ENCODE measurements at places on chromosomes 6 and 20.

- DNase-seq, result no peak
Measured at GRCh38 chr20:45902199-45902701, 9.7 kb downstream of the PLTP start.

- no peak for DNase-seq
Measured at GRCh38 chr6:56102216-56102615, 145.2 kb downstream of the COL21A1 start.

DNA sequence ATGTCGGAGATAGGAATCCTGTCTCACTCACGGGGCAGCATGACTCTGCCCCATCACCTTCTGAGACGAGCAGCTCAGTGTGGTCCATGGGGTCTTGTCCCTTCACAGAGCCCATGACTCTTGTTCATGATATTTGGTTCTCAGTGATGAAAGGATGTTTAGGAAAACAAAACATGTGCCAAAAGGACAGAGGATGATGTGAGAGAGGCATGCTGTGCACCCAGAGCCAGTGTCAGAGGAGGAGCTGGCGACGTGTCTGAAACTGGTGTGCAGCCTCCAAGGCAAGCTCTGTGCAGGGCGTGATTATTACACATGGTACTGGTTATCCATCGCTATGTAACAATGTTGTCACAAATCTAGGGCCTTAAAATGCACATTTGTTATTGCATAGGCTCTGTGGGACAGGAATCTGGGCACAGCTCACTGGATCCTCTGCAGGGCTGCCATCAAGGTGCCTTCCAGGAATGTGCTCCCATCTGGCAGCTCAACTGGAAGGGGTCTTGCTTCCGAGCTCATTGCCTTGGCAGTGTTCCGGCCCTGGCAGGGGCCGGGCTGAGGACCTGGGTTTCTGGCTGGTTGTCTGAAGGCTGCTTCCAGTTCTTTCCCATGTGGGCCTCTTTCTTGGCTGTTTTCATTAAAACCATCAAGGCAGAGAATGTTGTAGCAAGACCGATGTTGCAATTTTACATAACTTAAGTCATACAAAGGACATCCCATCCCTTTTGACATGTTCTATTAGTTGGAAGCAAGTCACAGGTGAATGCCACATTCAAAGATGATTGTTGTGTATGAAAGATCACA, 175.4 kb downstream of the ERMARD start:
- DNase-seq, result no peak

- DNase-seq, result no peak
Measured at GRCh38 chr6:81002126-81002525, 750.4 kb downstream of the TENT5A start.

GRCh38 chr6:79048611-79049010, 29.4 kb downstream of the PHIP start:
- DNase-seq, result peak; percentile 27

DNA sequence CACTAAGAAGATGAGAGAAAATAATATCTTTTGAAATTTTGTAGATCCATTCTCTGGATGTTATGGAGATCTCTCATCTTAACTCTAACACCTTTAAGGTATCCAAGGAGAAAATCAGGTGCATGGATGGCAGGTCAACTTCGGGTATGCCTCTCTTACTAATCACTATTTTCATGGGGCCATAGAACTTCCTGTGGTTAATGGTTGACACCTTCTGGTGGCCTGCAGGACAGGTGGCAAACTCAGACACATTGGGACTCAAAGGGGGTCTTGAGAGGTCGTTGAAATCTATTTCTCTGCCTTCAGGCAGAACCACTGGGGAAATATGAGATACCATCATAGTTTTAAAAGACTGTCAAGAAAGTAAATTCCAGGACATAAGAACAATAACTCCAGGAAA, 76.5 kb downstream of the ADAT2 start:
- DNase-seq, result no peak

GRCh38 chr6:90351696-90352095, 55.1 kb upstream of the BACH2 start:
- DNase-seq, result peak; percentile 90

GRCh38 chr6:126535595-126535994, 195.7 kb downstream of the CENPW start:
- DNase-seq, result no peak

GRCh38 chr20:5039255-5039657, 37.9 kb upstream of the SLC23A2 start:
- DNase-seq, result no peak
